ENCODE measurements at places on chromosomes 6 and 20.

GRCh38 chr20:1671891-1672669, 14.5 kb upstream of the SIRPG start:
- no peak for DNase-seq

DNA sequence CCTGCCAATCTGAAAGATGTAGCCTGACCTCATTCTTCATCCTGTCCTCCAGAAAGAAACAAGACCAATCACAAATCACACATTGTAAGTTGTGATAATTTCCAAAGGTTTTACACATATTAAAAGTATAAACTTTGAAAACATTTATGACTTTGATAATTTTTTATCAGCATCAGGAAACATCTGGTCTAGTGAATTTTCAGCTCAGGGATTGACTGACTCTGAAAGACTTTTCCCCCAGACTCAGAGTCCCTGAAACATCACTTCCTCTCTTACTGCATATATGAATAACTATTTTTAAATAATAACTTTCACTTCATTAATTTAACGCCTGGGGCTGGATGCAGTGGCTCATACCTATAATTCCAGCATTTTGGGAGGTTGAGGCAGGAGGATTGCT, 48.5 kb upstream of the SSTR4 start:
- DNase-seq, result no peak

DNA sequence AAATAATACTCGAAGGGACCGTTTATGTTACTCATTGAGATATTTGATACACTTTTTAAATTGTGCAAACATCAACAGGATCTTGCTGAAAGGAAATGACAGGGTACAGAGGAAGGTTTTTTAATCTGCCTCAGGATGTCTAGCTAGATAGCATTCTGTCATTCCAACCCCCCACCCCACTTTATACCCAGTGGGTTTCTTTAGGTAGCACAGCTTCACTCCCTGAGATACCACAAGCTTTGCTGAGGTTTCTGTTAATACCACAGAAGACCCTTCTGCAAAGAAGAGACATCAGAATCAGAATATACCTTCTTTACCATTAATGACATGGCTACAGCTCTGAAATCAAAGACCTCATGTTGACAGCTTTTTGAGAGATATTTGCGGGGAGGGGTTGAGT, 1.3 kb downstream of the PHACTR2 start:
- DNase-seq, result peak; percentile 14

GRCh38 chr20:47421076-47421475, 64.6 kb upstream of the ZMYND8 start:
- no peak for DNase-seq

DNA sequence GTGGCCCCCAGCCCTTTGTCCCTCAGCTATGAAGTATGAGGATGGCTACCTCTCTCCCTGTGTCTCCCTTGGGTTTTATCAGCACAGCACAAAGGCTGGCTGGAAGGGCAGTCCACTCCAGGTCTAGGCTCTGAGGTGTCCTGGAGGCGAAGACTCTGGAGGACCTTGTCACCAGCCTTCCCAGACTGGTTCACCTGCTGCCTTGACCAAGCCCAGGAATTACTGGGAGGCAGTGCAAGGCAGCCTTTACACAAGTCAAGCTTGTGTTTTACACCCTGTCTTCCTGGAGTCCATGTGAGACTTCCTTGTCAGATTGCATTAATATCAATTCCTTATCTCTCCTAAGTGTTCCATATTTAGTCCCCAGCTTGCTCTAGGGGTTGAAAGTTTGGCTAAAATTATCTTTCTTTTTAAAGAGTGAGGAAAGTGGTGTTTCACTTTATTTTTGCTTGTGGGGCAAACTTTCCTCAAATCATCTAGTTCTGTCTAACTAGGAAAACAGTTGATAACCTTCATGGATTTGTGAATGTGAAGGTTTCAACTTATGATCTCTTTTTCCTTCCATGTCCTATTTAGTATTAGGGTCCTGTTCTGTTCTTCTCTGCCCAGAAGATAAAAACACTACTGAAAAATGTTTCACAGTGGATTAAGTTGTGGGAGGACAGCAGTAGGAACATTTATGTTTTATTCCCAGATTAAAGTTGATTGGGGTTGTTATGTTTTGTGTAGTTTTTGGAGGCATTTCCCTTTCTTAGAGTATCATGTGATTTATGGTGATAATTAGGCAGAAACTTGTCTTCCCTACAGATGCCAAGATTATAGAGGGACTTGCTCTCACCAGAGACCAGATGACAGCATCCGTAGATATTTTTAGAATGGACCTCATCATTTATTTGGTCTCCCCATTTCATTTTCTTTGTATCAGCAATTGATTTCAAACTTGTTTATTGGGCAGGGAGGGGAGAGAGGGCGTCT, 114.8 kb downstream of the FOXO3 start:
- DNase-seq, result no peak

DNA sequence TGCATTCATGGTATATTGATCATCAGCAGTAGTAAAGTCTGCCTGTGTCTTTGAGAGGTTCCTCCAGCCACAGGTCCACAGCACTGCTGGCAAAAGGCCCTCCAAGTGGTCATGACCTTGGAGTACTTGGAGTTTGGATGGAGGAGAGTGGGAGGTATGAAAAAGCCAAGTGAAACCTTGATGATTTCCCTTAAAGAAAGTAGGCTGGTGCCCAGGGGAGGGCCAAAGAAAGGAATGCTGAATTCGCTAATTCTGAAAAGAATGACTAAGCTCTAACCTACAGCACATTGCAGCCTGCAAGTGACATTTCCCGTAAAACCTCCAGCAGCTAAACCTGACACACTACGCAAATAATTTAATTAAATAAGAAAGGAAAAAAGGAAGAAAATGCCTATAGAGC, 223.4 kb upstream of the TAB2 start:
- DNase-seq, result no peak

- no peak for DNase-seq
These were observed 1.5 kb downstream of the TREM2 start for GRCh38 chr6:41161380-41161779.

GRCh38 chr20:7496394-7496991, 443.8 kb downstream of the HAO1 start:
- peak; percentile 42 for DNase-seq

GRCh38 chr6:145668844-145669243, 66.5 kb downstream of the EPM2A start:
- no peak for DNase-seq

GRCh38 chr6:126267626-126268025, 72.3 kb upstream of the CENPW start:
- DNase-seq, result no peak

GRCh38 chr6:36360241-36361054, 23.8 kb upstream of the BNIP5 start:
- peak; percentile 57 for DNase-seq

DNA sequence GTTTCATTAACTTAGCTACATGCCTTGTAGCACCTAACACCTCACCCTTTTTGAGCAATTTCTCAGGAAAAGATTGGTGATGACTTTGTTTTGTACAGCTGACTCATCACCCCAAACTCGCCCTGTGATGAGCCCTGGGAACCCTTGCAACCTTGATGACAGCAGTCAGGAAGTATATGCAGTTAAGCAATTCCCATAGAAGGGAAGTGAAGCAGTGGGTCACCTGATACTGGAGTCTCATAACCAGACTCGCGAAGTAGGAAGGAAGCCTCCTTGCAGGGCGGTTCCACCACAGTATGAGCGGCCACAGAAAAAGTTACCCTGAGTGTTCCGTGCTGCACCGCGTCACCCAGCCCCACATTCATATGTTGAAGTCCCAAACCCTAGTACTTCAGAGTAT, 82.0 kb upstream of the EDN1 start:
- DNase-seq, result no peak

GRCh38 chr6:1402868-1403267, 13.5 kb downstream of the FOXF2 start:
- DNase-seq, result no peak

GRCh38 chr6:14951704-14952103, 294.2 kb upstream of the JARID2 start:
- no peak for DNase-seq

DNA sequence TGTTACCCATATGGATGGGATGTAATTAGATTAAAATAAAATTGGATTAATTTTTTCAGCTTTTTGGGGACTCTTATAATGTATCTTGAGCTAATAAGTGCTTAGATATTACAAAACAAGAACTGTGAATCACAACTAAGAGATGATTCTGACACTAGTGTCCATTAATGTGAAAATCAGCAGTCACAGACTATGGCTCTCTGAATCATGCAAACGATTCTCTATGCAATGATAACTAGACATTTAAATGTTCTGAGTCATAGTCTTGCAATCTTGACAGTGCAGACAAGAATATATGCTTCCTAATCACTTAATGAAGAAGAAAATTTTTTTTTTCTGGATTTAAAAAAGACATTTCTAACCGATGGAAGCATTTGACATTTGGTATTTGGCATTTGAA, 82.2 kb upstream of the OPRM1 start:
- DNase-seq, result no peak

DNA sequence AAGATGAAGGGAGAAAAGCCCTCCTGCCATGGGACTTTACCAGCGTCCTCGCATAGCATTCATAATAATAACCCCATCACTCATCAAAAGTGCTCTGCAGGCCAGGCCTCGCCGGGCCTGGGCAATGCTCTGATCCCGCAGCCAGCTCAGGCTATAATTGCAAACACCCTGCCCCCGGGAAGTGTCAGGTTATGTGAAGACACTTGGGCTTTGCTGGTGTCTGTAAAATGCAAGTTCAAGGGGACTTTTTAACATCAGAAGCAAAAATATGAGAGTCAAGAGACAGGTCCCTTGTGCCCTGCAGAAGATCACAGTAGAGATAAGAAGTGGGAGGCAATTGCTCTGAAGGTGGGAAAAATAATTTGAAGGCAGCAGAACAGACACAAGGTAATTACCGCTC, 381.0 kb downstream of the MAFB start:
- no peak for DNase-seq

- peak; percentile 52 for DNase-seq
These were observed 58.9 kb upstream of the SERINC1 start for GRCh38 chr6:122530440-122531046.

- DNase-seq, result no peak
These were observed 33.2 kb upstream of the TFAP2C start for GRCh38 chr20:56595746-56596475.

DNA sequence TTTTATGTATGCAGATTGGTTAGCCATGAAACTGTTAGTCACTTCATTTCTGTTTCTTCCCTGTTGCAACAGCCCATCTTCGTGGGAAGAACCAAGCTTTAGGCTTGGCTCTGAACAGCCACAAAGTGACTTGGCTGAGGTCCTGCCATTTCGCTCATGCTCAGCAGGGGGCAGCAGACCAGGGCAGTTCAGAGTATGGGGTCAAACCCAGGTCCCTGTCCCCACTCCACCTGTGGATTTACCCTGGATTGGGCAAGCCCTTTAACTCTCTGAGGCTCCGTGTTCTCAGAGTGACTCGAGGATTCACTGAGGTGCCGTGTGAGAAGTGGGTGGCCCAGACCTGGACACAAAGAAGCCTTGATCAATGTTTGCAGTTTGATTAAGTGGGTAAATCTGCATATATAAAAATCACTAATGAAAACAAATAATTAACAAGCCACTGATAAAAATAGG, 19.8 kb upstream of the MAP1LC3A start:
- peak; percentile 66 for DNase-seq

- no peak for DNase-seq
These were observed 6.5 kb downstream of the MBOAT1 start for GRCh38 chr6:20205722-20206161.

- no peak for DNase-seq
These were observed 150.0 kb upstream of the AHI1 start for GRCh38 chr6:135647521-135647920.

DNA sequence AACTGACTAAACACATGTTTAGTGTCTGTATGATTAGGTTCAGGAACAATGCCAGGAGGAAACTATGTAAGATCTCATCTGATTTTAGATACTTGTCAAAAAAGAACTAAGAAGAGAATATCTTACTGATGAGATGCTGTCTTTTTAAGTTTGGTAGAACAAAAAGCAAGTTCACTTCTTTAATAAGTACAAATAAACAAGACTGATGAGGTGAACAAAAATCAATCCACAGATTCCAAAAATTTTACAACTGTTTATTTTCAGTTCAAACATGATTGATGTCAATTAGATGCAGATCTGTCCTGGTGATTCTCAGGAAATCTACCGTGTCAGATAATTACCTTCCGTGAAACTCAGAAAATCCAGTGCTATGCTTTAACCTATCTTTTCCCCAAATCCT, 24.9 kb downstream of the EPHA7 start:
- no peak for DNase-seq

GRCh38 chr6:70709826-70710225, 42.1 kb downstream of the SMAP1 start:
- DNase-seq, result peak; percentile 67

DNA sequence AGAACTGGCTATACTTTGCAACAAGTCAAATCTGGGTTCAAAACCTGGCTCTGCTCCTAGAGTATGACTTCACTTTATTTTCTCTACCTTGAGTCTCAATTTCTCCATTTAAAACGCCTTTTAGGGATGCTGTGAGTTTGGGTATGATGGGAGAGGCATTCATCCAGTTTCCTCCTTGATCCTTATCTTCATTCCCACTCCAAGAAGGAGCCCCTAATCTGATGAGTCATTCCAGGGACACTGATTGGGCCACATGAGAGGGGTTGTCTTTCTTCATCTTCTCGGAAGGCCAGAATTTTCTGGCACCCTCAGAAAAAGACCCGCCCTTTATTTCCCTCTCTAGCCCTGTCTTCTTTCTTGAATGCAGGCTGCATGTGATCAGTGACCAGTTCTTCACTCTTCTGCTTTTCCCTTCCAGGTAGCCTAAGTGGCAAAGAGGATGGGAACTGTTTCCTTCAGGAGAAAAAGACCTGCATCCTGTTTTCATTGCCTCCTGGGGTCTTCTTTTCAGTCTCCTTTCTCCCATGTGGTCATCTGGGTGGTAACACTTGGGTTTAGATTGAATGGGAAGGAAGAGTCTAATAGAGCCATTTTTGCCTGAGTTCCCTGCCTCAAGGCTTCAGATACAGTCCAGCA, 32.1 kb upstream of the PNRC1 start:
- no peak for DNase-seq

- DNase-seq, result no peak
These were observed 9.8 kb downstream of the RAET1G start for GRCh38 chr6:149913085-149913484.

DNA sequence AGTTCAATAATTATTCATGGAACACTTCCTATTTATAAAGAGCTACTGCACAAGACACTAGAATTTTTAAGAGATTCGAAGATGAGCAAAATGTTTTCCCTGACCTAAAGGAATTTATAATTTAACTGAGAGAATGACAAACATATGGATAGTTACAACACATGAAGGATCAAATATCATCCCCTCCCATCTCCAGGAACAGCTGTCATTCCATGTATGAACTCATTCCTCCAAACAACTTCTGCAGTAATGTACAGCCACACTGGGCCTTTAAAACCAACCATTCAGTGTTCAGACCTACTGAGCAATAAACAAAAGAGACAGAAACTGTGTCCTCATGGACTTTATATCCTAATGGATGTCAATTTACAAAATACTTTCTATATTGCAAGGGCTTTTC, 87.8 kb downstream of the KIF16B start:
- peak; percentile 79 for DNase-seq

- DNase-seq, result peak; percentile 53
These were observed 87.9 kb upstream of the BEND6 start for GRCh38 chr6:56866917-56867522.
